ENCODE measurements at places on chromosomes 5 and 9.
A peak's percentile ranks its signal among the peaks of the same experiment; 100 is the strongest.

GRCh38 chr9:108434502-108434901, 421.3 kb downstream of the ACTL7B start:
- DNase-seq = no peak

GRCh38 chr5:149450199-149450598, 71.1 kb upstream of the IL17B start:
- no peak for DNase-seq

- DNase-seq = no peak
Observed at GRCh38 chr5:38317868-38318267, 59.5 kb downstream of the EGFLAM start.

- DNase-seq = peak; percentile 12
Observed at GRCh38 chr9:9170439-9171134, 1371.0 kb upstream of the DMAC1 start.

All from NCI-H510A (cell line).